ENCODE measurements at places on chromosomes 13 and 19.

DNA sequence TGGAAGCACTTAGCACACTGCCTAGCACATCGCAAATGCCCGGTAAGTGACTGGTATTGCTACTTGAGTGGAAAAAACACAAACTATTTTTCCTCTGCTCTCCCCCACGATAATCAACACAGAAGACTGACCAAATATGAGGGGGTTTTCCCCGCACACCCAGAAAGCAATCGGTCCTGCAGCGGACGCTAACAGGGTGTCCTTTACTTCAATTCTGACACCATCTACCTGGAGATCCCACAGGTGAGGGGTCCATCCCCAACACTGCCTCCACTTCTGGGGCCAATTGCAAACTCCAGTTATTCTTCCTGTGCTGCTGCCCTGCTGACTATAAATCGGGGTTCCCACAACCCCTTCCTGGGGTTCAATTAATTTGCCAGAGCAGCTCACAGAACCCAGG, 26.2 kb upstream of the PLEKHF1 start:
- no peak for DNase-seq

GRCh38 chr19:10985502-10985901, 24.7 kb downstream of the SMARCA4 start:
- DNase-seq, result no peak

DNA sequence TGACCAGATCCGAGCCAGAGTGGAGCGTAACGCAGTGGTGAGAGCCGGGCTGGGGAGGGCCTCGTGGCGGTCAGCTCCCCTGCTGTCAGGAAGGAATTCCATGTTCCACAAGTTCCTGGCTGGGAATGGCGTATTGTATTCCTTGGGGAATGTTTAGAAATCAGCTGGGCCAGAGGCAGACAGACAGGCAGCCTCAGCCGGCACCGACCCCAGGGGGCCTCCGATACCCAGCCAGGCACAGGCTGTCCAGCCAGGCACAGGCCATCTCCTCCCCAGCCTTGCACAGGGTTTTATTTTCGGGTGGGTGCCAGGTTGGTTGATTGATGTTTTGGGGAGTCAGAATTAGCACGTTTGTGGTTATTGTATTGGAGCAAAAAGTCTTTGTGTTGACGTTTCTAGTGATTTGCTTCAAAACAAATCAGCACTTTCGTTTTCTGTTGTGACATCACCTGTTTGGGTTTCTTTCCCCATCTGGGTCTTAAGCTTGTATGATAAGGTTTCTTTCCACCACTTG, 126.6 kb upstream of the MCF2L start:
- no peak for DNase-seq

GRCh38 chr13:50417597-50417996, 402.4 kb downstream of the KCNRG start:
- no peak for DNase-seq

Data from activated naive CD4-positive, alpha-beta T cell treated with anti-CD3 and anti-CD28 coated beads for 36 hours (primary cell).